Mesothelial cell of epicardium (in vitro differentiated cells): ENCODE measurements at places on chromosomes 3 and 15. TPM values are rescaled to one million over a fixed set of nuclear protein-coding genes. Genes with fewer than 3 reads are reported as not detected.

DNA sequence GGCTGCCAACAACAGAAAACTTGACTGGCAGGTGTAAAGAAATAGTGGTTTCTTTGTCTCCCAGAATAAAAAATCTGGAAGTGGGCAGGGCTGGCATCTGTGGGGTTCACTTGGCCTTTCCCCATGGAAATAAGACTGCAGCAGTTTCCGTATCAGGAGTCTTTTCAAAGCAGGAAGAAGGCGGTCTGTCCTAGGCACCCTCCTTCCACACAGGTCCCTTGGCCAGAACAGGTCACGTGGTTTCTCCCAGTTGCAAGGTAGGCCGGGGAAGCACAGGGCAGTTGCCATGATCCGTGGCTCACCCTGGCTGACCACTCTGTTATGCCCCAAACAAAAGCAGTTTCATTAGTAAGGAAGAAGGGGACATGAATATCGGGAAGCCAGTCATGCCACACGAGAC, 45.4 kb downstream of the ZDHHC19 start:
- DNase-seq = no peak

DNA sequence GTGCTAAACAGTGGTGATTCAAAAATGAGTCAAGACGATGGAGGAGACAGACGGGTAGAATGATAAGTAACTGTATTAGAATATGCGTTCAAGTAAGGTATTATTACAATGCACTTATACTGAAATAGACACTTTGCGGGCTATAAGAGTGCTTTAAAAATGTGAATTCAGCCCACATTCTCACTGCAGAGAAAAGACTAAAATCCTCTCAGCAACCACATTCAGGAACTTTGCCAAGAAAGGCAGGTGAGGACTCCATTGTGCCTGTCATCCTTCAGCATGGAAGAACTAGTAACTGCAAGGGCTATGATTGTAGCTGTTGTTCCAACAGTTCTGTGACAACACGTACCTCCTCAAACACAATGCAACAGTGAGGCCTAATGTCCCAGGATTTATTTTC, 272.0 kb downstream of the RORA start:
- DNase-seq = no peak

DNA sequence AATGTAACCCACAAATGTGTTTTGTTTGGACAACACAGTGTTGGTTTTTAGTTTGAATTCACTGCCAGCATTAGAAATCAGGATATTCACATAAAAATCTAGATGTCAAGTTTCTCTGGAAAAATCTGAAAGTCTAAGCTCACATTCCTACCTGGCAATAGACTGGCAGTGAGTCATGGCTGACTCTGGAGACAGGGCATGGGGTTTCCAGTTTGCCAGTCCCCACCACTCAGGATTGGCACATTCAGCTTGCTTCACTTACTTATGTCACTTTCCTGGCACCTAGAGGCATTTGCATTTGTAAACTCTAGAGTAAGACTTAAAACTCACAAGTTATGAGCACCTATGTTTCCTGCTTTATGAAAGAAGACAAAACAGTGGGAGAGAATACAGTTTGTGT, 19.1 kb upstream of the SEC61A1 start:
- DNase-seq = no peak

DNA sequence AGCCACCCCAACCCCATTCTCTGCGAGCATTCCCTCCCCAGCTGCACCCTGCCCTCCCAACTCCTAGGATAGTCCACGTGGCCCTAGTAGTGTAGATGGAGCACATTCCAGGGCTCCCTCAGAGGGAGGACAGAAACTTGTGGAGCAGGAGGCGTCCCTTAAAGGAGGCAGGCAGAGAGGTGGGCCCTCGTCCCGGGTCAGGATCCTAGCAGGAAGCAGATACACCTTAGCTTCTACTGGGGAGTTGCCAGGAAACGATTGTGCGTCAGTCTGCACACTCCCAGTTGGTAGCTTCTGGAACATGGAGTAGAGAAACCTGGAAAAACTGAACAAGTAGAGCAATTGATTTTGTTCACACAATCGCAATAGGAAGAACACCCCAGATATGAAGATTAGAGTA, 43.9 kb upstream of the KLHL25 start:
- no peak for DNase-seq

DNA sequence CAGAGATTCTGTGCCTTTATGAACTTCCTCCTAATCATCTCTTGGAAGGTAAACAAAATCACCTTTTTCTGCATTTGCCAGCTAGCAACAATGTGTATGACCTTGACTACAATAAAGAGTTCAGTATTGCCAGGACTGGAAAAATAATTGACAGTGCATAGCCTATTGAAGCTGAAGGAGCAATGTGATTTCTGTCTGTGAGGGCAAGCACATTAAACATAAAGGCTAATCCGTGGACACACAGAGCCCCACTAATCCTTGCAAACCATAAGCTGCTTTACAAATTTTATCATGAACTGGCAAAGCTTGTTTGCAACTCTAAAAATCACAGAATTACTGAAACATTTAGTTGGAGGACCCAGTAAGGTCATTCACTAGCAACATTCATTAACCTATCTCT, 563.8 kb downstream of the PYDC2 start:
- DNase-seq = no peak

The HTR3E gene
- not detected in 3 replicates for total RNA-seq
